Mesothelial cell of epicardium (in vitro differentiated cells): ENCODE measurements at places on chromosomes 11 and 22.

GRCh38 chr11:30566482-30566881, 19.7 kb downstream of the MPPED2 start:
- DNase-seq, result no peak

- no peak for DNase-seq
Observed at GRCh38 chr11:120985718-120986569, 38.0 kb upstream of the TBCEL start.

- no peak for DNase-seq
Observed at GRCh38 chr11:88484873-88485621, 147.5 kb upstream of the CTSC start.

GRCh38 chr22:20395907-20396287, 1.9 kb downstream of the ZNF74 start:
- DNase-seq, result no peak

DNA sequence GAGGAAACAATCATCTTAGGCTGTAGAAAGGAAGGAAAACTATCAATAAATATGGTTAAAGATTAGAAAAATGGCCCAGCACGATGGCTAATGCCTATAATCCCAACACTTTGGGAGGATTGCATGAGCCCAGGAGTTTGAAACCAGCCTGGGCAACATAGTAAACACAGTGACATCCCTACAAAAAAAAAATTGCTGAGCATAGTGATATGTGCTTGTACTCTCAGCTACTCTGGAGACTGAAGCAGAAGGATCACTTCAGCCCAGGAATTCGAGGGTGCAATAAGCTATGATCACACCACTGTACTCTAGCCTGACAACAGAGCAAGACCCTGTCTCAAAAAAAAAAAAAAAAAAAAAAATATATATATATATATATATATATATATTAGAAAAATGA, 54.9 kb downstream of the ARFGAP2 start:
- no peak for DNase-seq

DNA sequence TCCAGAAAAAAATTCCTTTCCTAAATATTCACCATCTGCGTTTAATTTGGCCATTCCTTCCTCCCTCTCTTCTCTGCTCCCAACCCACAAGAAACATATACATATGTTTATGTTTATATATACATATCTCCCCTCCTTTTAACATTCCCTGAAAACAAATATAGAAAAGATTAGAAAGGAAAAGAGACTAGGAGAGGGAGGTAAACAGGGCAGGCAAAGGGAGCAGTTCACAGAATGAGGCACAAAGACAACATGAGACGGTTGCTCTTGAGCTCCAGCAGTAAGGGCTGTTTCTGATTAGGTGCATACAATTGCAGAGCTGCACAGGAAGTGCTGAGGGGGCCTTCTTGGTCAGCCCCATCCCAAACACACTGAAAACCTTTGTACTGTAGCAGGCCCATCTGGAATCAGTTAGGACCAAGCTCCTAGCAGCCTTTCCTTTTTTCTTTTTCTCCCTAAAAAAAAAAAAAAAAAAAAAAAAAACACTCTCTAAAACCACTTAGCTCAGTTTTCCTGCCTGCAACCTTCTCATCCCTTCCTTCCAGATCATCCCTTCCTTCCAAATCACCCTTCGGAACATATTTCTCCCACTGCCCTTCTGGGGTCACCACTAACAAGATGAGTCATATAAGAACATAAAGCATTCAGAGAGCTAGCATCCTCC, 57.0 kb downstream of the RBFOX2 start:
- DNase-seq, result no peak
